Activated CD4-positive, alpha-beta T cell treated with anti-CD3 and anti-CD28 coated beads for 1 hour (primary cell): ENCODE measurements at places on chromosomes 3 and 15.

- DNase-seq: no peak
Observed at GRCh38 chr15:51782357-51782896, 31.0 kb downstream of the TMOD2 start.

DNA sequence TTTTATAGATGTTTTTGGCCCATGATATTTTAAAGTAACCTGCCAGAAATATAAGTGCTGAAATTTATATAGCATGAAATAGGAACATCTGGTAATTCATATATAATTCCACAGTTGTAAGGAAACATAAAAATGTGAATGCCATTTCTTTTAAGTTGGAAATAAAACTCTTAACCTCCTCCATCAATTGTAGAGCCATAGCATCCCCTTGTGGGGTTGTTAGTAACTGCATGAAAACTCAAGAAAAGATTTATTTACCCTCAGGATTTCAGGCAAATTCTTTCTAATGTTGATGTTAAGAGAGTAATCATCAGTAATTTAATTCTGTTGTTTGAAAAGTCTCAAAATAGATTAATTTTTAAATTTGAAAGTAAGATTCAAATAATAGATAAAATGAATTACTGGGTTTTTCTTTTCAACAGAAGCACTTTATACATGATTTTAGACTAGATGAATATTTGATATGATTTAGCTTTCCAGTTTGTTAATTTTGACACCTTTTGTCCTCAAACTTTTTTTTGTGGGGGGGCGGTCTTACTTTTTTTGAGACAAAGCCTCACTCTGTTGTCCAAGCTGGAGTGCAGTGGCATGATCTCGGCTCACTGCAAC lies 74.7 kb downstream of the RASA2 start:
- DNase-seq: no peak

DNA sequence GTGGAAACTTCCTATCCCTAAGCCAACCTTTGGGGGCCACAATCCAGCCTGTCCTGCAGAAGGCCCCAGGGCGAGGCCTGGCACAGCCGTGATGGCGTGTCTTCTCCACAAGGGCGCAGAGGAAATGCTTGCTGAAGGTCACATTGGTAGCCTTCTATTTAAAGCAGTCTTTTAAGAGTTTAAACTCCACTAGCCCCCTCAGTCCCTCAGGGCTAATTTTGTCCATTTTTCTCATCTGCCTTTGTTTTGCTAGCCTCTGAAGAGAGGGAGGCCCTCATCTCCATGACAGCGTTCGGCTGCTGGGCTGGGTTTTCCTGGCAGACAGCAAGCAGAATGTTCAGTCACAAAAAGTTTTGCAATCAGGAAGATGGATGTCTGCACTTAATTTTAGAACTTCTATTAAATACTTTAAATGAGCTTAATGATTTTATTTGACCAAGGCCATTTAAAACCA lies 40.8 kb downstream of the RARB start:
- DNase-seq: no peak

DNA sequence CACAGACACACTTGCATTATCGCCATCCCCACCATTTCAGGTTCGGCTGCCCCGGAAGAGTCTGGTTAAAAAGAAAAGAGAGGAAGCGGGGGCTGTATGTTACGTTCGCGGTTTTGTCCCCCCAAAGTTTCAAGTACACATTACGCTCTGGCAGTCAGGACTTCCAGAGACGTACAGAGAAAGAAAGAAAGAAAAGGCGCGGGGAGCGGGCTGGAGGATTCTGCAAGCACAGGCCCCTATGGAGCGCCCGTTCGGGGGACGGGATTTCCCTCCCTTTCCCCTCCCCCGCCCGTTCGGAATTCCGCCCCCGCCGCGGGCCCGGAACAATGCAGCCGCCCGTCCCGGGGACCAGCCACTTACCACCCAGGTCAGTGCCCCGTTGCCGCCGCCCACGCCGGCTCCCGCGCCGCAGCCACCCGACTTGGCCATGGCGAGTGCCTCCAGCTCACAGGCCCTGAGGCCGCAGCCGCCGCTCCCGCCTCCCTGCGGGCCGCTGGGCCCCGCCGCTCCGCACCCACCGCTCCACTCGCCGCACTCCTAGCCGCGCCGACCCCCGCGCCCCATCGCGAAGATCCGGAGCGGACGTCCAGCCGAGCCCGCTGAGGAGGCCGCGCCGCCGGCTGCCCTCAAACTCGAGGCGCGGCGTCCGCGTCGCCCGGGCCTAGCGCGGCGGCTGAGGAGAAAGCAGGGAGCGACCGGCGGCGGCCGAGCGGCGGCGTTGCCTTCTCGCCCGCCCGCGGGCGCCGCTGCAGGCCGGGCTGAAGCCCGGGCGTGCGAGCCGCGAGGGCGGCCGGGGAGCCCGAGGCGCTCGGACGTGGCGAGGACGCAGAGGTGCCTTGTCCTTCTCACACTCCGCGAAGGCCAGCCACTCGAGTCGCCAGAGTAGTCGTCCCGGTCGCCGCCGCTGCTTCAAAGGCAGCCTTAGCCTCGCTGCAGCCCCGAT lies 567 bp downstream of the TOP2B start:
- peak; percentile 39 for DNase-seq

DNA sequence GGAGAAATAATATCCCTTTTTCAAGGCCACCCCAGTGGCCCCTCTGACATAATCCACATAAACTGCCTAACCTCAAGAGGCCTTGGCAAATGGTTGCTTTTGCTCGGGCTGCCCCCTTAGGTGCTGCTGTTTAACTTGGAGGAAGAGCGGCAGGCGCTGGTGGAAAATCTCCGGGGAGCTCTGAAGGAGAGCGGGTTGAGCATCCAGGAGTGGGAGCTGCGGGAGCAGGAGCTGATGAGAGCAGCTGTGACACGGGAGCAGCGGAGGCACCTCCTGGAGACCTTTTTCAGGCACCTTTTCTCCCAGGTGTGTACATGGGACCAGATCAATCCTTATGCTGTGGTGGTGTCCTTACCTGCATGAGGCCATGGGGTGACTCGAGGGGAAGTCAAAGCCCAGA lies 15.0 kb downstream of the DUOX1 start:
- no peak for DNase-seq

- no peak for DNase-seq
Observed at GRCh38 chr3:10015461-10015904, 10.8 kb upstream of the FANCD2 start.

GRCh38 chr3:96756516-96756915 lies 57.9 kb upstream of the EPHA6 start:
- no peak for DNase-seq

DNA sequence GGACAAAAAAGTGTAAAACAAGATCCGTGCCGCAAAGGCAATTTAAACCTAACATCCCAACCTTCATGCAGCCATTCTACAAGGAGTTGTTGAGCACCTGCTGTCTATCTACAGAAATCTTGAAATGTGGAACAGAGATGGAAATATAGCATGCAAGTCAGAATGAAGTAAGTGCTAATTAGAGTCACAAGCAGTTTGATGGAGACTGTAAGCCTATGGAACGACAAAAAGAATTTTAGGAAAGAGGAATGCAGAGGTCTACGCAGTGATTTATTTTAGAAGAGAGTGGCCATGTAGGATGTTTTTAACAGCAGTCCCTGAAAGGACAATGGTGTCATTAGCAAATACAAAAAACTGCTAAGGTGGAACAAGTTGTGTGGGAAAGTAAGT lies 851 bp upstream of the DCBLD2 start:
- DNase-seq: no peak

DNA sequence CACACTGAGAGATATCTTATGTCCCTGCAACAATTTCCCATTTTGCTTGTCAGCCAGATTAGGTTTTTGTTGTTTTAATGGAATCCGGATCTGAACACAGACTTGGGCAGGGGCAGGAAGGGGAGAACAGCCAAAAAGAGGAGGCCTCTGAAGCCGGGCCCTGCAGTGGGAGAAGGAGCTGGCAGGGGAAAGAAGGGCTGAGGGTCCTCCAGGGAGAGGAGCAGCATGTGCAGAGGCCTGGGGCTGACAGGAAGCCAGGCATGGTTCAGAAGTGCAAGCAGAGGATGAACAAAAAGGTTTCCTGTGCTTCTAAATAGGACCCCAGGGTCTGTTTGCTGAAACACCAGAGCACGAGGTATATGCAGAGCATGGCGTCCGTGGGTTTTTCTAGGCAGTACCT lies 49.1 kb upstream of the POMGNT2 start:
- no peak for DNase-seq

DNA sequence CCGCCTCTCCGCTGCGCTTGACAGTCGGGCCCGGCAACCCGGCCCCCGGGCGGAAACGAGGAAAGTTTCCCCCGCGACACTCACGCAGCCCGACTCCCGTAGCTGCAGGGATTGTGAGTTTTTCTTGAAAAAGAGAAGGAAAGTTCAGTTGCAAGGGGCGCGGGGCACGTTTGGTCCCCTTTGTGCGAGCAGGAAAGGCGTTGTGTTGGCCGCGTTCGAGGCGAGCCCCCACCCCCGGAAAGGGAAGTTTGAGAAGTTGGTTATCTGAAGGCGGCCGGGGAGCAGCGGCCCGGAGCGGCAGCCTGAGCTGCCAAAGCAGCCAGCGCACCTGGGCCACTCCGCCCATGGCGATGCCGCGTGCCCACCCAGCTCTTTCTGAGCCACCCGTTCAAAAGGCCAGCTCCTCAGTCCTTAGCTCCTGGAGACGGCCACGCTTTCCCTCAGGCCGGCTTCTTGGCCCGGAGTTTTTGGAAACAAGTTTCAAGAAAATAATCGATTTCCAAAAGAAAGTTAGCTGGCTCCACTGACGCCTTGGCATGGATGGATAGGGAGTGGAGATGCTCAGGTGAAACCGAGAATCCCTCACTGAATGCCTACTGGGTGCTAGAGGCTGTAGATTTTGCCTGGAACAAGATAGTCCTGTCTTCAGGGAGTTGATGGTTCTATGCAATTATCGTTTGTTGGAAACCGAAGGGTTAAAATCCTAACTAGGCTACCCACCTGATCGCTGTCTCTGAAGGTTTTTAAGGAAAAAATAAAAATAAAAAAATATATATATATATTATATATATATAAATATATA lies 832 bp downstream of the TGFBR2 start:
- peak; percentile 48 for DNase-seq

DNA sequence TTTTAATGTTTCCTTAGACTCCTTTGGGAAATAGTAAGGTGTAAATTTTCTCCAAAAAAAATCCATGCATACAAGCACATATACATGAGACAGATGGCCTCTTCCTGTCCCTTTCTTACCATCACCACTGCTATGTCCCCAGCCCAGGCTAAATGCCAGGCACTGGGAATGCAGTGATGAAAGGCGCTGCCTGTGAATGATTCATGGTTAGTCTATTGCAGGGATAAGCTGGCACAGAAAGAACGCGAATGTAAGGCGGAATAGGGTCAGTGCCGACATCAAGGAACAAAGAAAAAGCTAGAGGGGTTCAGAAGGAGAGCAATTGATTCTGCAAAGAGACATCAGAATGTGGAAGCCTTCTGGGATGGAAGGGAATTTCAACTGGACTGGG lies 36.2 kb upstream of the CFAP161 start:
- DNase-seq: no peak

- DNase-seq: no peak
Observed at GRCh38 chr3:141426404-141427034, 58.2 kb downstream of the ZBTB38 start.

GRCh38 chr15:28075573-28075972 lies 23.5 kb downstream of the OCA2 start:
- DNase-seq: no peak

- DNase-seq: no peak
Observed at GRCh38 chr3:150203273-150203672, 204.8 kb upstream of the TSC22D2 start.

DNA sequence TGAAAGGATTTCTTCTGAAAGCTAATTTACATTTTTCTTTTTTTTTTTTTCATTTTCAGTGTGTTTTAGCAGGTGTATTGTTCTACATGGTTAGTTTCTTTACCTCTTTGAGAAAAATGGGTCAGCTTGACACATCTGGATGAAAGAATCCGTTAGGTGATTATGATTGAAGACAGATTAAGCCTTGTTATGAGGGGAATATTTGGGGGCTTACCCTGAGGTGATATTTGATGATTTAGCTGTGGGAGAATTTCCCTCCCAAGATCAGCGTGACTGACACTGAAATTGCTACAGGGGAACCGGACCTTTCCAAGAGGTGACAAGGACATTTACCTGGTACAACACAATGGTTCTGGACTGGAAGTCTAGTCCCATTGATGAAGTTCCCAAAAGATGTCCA lies 147.5 kb downstream of the NFKBIZ start:
- no peak for DNase-seq

DNA sequence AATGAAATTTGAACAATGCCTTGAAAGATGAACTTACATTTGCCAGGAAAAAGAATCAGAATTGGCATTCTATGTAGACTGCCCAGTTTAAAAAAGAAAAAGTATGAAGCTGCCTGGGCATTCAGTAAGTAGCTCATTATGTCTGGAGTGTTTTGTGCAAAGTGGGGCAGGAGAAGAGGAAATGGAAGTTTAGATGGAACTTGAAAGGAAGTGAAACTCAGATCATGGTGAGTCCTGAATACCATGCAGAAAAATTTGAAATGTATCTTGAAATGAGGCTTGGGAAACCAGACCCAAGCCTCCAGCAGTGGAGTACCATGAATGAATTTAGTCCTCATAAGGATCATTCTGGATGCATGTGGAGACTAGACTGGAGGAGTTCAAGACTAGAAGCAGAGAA lies 4.8 kb upstream of the MORC1 start:
- DNase-seq: no peak

DNA sequence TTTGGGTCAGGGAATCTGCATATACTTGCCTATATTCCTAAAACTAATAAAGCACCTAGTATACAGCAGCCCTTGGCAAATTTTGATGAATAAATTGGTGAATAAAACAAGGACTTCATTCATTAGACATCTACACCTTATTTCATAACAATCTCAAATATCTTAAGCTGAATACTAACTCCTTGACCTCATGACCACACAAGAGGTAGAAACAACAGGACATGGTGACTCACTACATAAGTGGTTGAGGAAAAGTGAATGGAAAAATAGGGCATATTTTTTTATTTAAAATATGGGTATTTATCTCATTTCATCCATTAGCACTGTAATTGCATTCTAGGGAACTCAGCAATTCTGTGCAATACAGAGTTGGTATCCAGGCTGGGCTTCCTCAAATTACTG lies 7.8 kb upstream of the STAC start:
- no peak for DNase-seq

- no peak for DNase-seq
Observed at GRCh38 chr3:24454856-24455255, 39.8 kb downstream of the THRB start.

GRCh38 chr3:157589211-157589610 lies 86.0 kb upstream of the VEPH1 start:
- no peak for DNase-seq

GRCh38 chr15:63504979-63505841 lies 817 bp downstream of the USP3 start:
- DNase-seq: no peak

GRCh38 chr3:38003371-38003816 lies 12.8 kb downstream of the VILL start:
- peak; percentile 47 for DNase-seq

GRCh38 chr3:64331605-64332004 lies 106.3 kb upstream of the PRICKLE2 start:
- DNase-seq: no peak

GRCh38 chr3:136351351-136351750 lies 101.2 kb downstream of the PCCB start:
- DNase-seq: no peak

DNA sequence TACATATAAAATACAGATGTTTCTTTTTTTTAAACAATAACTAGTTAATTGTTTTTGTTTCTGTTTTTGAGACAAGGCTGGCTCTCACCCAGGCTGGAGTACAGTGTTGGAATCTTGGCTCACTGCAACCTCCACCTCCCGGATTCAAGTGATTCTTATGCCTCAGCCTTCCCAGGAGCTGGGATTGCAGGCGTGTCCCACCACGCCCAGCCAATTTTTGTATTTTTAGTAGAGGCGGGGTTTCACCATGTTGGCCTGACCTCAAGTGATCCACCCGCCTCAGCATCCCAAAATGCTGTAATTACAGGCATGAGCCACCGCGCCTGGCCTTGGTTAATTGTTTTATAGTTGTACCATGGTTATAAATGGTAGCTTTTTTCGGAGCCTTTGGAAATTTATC lies 72.3 kb downstream of the PIAS1 start:
- DNase-seq: no peak
